ENCODE measurements at places on chromosomes 1 and 21.

DNA sequence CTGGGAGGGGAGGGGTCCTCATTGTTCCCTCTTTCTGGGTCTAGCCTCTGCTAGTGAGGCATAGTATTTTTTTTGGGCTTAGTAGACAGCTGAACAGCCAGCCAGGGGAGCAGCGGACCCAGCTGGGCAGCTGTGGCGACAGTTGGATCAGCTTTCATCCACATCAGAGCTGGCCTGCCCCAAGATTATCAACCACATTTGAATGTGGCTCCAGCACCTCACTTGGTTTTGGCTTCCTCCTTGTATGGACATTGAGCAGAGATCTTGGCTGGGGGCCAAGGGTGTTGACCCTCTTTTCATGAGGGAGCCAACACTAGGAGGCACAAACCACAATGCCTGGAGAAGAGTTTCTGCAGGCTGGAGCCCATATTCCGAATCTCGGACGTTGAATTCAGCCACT is 25.0 kb downstream of the WNT4 start:
- DNase-seq, result no peak

GRCh38 chr1:109910123-109910962 is at the start of gene CSF1:
Gene CSF1, plus strand, starts transcription at chr1:109910849. Its CDS starts 175 bp downstream, at chr1:109911024.
- peak; percentile 67 for DNase-seq

DNA sequence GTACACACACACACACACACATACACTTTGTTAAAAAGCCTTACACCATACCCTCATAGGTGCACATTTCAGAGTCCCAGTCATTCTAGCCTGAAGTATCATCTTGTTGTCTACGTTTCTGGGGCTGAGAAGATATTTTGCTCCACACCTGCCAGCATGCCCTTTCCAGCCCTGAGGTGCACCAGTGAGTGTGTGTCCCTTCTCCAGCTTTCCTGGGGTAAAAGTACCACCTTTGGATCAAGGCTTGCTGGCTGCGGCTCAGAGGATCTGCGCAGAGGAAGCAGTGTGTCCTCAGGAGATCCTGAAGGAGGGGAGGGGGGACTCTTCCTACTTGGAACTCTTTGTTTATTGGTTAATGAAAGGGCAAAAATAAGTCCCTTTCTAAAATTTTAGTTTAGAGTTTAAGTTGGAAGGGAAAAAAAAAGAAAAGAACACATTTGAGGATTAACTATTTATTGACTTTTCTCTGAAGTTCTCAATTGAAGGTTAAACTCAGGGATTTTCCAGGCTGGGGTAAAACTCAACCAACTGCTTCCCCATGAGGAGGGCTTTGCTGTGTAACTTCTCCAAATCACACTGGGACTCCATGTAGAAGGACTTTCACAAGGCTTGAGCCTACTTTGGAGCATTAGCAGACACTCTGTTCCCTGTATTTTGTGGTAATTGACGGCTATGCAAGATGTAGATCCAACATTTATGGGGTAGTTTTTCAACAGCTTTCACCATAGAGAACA is 200.3 kb upstream of the SGIP1 start:
- no peak for DNase-seq

- DNase-seq, result no peak
Measured at GRCh38 chr1:74650561-74650960, 23.0 kb downstream of the ERICH3 start.

DNA sequence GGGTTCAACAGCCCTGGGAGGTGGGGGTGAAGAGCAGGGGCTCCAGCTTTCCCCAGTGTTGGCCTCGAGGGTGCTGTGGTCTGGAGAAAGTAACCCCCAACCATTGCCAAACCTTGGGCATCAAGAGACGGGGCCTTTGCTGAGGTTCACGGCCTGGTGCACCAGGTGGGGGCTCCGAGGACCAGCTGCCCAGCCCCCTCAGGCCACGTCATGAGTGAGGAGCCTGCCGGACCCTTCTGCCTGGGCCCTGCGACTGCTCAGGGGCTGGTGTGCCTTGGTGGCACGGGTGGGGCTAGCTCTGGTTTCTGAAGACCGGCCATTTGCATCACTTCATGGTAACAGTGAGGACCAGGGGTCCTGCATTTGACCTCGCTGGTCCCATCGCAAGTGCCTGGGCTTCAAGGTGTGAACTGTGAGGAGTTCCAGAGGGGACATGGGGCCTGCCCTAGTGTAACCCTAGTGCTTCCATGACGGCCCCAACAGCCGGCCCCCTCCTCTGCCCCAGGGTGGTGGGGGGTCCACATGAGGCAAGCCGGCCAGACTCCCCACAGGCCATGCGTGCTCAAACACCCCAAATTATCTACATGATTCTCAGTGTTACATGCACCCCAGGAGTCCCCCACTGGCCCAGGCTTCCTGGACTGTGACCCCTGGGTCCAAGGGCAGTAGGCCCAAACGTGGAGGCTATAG is 13.5 kb downstream of the MORN1 start:
- no peak for DNase-seq

DNA sequence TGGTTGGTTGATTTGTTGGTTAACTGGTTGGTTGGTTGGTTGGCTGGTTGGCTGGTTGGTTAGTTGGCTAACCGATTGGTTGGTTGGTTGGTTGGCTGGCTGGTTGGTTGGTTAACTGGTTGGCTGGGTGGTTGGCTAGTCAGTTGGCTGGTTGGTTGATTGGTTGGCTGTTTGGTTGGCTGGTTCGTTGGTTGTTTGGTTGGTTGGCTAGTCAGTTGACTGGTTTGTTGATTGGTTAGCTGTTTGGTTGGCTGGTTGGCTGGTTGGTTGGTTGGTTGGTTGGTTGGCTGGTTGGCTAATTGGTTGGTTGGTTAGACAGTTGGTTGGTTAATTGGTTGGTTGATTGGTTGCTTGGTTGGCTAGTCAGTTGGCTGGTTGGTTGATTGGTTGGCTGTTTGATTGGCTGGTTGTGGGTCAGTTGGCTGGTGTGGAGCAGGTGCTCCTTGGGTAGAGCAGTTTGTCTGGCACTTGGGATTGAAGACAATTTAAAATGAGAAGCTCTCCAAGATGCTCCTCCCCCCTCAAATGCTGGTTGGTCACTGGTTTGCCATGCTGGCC is 6.9 kb downstream of the RSPH1 start:
- peak; percentile 13 for DNase-seq

GRCh38 chr1:6960291-6960811 is 175.1 kb downstream of the CAMTA1 start:
- DNase-seq, result peak; percentile 62

DNA sequence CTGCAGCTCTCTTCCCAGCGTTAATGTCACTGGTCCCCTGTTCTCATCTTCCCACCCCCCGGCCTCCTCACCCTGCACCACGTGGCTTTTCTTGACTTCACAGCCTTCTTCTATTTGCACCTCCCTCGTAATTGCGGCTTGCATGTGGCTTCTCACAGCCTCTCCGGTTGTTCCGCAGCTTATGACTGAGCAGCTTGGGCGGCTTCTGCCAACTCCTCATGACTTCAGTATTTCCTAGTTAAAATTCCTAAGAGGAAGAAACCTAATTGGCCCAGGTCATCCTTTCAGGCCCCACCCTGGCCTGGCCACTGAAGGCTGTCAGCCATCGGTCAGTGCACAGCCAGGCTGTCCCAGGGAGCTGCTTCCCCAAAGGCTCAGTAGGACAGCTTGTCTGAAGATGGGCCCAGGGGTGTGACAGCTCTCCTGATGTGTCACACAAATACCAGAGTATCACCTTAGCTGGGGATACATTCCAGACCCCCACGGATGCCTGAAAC is 8.6 kb upstream of the RERE start:
- DNase-seq, result no peak

GRCh38 chr1:178818416-178818815 is 52.5 kb downstream of the ANGPTL1 start:
- no peak for DNase-seq

DNA sequence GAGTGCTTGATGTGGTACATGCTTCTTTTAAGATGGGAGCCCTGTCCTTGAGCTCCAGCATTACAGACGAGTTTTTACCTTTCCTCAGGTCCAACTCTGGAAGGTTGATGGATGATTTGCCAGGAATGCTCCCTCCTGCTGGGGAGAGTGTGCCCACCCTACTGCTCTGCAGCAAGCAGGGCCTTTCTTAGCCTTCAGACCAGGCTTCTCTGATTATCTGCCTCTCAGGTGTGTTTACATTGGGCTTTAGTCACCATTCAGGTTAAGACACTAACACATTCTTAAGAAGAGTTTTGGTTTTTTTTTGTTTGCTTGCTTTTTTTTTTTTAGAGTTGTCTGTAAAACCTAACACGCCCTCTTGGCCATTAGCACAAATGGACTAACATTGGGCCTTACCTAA is 301.8 kb downstream of the KCNT2 start:
- DNase-seq, result no peak

- DNase-seq, result no peak
Measured at GRCh38 chr1:198258491-198258890, 101.7 kb downstream of the NEK7 start.

DNA sequence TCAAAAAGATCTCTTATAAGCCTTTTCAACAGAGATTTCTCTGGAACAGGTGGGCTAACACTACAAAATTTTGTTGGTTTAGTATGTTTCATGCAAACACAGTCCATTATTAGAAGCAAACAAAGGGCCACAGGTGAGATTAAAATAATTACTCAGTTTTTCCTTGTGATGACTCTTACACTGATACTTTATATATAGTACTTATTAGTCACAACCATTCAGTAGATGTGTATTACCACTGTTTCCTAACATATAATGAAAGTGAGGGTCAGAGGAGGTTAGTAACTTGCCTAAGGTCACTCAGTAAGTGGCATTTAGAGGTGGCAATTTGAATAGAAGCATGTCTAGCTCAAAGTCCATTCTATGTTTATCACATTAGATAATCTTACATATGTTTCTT is 44.2 kb downstream of the CYYR1 start:
- no peak for DNase-seq

DNA sequence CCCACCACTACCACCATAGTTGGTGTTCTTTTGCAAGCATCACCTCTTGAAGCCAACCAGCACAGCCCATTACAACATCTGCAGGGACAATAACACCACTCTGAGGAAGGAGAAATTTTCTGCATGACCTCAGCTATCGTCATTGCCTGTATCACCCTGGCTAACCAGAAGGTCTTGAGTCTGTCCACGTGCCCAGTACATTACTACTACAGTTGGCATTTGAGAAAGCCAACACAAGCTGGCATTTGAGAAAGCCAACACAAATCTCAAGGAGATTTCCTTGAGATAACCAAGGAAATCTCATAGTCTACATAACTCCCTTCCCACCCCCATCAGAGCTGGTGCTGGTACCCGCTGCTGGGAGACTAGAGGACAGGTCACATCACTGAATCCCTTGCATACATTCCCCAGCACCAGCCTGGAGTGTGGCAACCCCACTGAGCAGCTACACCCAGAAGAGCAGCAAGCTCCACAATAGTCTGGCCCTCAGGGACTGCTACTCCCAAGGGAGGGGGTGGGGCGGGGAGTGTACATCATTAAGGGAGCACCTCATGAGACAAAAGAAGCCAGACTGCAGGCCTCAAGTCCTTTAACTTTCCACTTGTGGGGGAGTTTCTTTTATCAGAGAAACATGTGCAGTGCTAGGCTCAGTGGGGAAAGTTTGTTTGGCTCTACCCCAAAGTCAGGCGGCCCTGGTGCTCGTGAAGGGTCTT is 46.0 kb upstream of the GUCA2A start:
- DNase-seq, result no peak

- DNase-seq, result no peak
Measured at GRCh38 chr1:180530501-180530900, 28.1 kb upstream of the ACBD6 start.

- DNase-seq, result no peak
Measured at GRCh38 chr1:211375146-211375818, 48.6 kb downstream of the TRAF5 start.

GRCh38 chr1:205030896-205031295 is 12.1 kb upstream of the CNTN2 start:
- no peak for DNase-seq

DNA sequence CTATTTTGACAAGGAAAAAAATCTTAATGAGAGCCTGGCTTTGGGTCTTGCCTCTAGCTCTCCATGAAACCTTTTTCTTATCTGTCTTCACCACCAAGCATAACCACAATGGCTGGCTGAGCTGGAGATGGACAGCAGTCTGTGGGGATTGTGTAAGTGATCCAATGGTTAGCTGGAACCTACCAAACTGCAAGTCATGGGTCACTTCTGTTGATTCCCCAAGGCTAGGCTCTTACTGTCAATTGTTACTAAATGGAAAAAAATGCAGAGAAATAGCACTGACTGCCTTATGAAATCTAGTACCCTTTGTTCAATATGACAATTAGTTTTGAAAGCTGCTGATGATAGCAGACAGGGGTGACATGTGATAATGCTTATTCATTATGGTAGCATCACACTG is 359.0 kb downstream of the ST6GALNAC3 start:
- DNase-seq, result no peak
